ENCODE measurements at places on chromosomes 11 and 22.

GRCh38 chr22:39959640-39960447 lies at the start of gene TMA7B:
TMA7B (plus strand) TSS chr22:39960397; CDS start chr22:39964375, 3,978 bp downstream.
- DNase-seq, result peak; percentile 22

- no peak for DNase-seq
Observed at GRCh38 chr11:35049859-35050531, 89.0 kb upstream of the CD44 start.

GRCh38 chr11:95832763-95833162 lies 42.5 kb downstream of the CEP57 start:
- no peak for DNase-seq

DNA sequence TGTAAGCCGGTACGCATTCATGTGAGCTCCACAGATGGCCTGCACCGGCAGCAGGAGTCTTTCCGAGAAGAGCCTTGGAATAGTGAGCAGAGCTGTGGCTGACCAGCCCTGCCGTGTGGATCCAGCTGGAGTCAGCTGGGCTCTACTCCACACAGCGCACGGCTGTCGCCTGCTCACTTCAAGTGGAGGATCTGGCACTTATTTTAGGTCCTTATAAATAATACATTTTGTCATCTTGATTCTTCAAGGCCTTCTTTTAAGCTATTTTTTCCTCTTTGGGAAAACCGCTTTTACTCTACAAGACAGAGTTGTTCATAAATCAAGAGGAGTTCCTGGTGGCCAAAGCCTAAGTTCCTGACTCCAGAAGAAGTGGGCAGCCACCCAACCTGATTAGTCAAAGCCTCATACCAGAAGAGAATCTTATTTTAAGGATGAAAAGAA lies 93.8 kb downstream of the KCNC1 start:
- DNase-seq, result no peak

- DNase-seq, result no peak
Observed at GRCh38 chr11:96707273-96707672, 317.5 kb downstream of the JRKL start.

- no peak for DNase-seq
Observed at GRCh38 chr11:45834298-45834756, 12.9 kb upstream of the CRY2 start.

- DNase-seq, result no peak
Observed at GRCh38 chr11:65552388-65552951, 5.7 kb downstream of the LTBP3 start.

DNA sequence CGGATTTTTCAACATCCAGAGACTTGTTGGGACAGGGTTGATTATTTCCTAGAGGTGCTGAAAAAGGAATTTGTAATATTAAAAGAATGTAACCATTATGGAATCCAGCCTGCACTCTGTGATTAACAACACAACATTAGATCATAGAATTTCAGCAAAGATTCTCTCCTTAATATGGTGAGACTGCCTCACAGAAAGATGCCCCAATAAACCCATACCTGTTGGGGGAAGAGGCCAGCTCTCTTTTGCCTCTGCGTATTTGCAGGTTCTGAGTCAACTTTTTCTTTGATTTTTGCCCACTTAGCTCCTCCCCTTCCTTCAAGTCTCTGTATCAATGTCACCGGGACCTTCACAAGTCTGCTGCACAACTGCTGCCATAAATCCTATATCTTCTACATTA lies 12.4 kb upstream of the MTMR3 start:
- peak; percentile 4 for DNase-seq

GRCh38 chr22:37906364-37907008 lies 389 bp downstream of the MICALL1 start:
- DNase-seq, result no peak

DNA sequence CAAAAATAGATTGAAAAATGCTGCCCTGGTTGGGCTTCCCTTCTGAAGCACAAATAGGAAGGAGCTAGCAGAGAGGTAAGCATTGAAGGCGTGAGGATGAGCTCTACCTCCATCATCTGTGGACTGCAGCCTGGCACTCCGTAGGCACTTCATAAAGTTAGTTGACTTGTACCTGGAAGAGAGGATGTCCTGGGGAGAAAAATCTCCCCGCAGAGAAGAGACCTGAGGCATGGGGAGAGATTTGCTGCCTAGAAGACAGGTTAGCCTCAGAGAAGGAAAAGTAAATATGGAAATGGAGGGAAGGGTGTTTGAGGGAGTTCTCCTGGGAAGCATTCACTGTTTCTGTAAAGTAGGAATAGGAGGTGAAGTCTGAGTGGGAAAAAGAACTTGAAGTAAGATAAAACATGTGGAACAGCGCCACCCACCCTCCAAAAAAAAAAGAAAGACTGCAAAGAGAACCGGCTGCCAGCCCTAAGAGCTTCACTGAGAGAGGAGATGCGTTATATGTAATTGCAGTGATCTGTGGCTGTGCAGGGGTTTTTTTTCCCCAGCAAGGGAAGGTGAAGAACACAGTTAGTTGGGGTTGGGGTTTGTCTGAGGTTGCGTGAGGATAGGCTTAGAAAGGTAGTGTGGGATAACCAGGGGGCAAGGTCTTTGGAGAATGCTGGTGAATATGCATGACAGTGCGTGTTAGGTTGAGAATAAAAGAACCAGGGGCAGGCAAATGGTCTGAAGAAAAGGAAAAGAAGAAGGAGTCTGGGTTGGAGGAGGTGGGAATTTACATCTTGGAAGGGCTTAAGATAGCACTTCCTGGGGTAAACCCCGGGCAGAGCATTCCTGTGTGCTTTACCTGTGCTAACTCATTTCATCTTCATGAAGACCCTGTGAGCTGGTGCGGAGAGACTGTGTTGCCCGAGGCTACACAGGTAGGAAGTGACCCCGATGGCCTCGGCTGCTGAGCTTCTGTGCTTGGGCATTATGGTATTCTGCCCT lies 16.0 kb downstream of the TNRC6B start:
- no peak for DNase-seq

DNA sequence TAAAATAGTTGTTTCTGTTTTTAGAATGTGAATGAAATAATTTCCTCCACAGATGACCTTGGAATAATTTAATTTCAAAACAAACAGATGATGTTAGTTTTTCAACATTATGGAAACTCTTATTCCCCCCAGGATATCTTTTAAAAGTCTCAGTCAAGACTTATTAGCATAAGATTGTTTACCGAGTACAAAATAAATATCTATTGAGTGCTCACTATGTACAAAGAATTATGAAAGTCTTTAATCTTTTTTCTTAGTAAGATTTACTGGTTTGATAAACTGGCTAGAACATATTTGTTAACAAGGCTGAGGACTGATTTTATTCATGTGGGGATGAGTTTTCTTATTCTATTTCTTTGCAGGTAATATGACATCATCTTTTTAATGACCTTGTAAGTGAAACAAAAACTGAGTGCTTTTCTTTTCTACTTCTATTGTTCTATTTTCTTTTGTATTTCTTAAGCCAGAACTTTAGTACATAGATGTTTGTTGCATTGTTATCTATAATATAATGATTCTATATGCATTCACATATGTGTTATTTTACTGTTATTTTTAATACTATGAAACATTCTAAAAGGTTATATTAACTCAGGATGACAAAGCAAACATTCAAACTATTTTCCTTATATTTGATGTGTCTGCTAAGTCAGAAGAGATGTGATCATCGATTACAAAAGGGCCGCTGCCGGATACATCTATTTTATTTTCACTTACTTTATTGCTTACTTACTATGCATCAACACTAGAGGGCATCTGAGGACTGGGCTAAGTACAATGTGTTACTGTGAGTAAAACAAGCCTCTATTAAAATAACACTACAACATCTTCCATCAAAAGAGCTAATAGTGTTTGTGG lies 111.0 kb upstream of the ARHGAP42 start:
- DNase-seq, result peak; percentile 23

DNA sequence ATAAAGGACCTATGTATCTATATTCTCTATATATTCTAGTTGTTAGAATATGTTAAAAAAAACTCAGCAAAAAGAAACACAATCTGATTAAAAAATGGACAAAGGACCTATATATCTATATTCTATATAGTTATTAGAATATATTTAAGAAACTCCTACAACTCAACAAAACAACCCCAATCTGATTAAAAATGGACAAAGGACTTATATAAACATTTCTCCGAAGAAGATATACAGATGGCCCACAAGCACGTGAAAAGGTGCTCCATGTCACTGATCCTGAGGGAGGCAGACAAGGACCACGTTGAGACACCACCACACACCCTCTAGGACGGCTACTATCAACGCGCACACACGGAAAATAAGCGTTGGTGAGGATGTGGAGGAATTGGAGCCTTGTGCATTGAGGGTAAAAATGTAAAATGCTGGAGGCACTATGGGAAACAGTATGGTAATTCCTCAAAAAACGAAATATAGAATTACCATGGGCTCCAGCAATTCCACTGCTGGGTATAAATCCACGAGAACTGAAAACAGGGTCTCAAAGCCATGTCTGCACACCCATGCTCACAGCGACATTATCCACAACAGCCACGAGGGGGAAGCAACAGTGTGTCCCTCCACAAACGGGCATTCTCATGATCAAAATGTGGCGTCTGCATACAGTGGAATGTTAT lies 22.7 kb downstream of the YPEL1 start:
- peak; percentile 50 for DNase-seq

DNA sequence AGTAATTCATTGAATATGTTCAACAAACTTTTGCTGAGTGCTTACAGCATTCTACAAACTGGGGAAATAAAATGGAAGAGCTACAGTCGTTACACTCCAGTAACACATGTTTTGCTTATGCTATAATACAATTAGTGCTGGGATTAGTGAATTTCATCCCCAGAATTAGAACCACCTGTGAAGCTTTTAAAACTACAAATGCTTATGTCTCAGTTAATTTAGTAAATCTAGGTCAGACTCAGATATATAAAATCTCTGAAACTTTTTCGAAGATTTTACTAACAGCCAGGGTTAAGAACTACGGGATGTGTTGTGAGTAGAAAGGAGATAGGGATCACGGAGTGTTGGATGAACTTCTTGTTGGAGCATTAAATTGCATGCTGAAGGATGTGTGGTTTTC lies 33.7 kb upstream of the EED start:
- DNase-seq, result no peak

GRCh38 chr11:2551131-2551530 lies 106.3 kb downstream of the KCNQ1 start:
- no peak for DNase-seq

DNA sequence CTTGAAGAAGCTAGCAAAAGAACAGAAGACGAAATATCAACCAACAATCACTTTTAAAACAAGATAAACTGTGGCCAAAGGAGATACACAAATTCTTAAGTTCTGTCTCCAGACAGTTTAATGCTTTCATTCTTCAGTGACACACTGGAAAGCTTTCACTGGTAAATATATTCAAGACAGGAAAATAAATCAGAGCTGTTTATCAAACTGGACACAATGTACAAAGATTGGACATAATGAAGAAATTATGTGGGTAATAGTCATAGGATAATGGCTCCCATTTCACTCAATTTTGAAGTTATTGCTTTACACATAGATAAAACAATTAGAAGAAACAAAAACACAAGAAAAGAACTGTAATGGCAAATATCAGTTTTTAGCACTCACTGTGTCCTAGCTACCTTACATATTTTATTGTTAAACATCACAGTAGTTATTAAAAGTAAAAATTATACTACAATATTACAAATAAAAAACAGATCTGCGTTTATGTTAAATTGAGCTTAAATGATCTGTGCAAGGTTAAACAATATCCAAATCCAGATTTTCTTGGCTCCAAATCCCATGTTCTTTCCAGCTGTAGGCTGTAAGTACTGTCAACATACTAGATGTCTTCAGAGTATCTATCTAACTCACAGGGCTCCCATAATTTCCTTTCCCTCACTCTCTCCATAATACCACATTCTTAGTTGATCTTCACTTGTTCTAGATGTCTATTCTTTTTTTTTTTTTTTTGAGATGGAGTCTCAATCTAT lies 38.6 kb upstream of the NOX4 start:
- no peak for DNase-seq

GRCh38 chr11:67060111-67060522 lies 3.5 kb downstream of the RHOD start:
- no peak for DNase-seq

DNA sequence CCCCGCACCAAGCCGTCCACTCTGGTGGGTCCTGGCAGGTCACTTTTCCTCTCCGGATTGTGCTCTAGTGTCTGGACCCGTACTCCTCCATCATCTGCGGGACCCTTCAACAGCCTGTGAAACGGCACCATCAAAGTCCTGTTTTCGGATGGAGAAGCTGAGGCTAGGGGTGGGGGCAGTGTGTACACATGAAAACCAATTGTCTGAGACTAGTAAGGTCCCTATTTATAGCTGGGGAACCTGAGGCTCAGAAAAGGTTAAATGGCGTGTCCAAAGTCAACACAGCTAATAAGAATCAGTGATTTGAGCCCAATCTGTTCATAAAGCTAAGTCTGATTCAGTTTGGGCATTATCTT lies 668 bp upstream of the LRRC32 start:
- no peak for DNase-seq
